ENCODE measurements at places on chromosomes 11 and 22.

- DNase-seq, result no peak
Observed at GRCh38 chr11:15685306-15685705, 570.6 kb downstream of the INSC start.

- DNase-seq, result no peak
Observed at GRCh38 chr22:49632199-49633009, 195.3 kb downstream of the BRD1 start.

GRCh38 chr11:100706179-100706578 is 19.1 kb downstream of the ARHGAP42 start:
- DNase-seq, result no peak

DNA sequence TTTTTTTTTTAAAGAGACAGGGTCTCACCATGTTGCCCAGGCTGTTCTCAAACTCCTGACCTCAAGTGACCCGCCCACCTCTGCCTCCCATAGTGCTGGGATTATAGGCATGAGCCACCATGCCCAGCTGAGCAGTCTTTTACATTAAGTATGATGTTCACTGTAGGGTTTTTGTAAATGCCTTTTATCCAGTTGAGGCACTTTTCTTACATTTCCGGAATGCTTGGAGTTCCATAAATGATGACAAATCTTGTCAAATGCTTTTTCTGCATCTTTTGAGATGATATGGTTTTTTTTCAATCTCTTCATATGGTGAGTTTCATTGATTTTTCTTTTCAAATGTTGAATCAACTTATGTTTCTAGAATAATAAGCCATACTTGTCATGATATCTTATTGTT is 29.4 kb upstream of the CTTN start:
- no peak for DNase-seq

GRCh38 chr22:43796567-43796966 is 15.5 kb downstream of the EFCAB6 start:
- no peak for DNase-seq

- no peak for DNase-seq
Observed at GRCh38 chr22:35154937-35155387, 89.0 kb downstream of the ISX start.

Measured in stimulated activated CD8-positive, alpha-beta memory T cell treated with anti-CD3 and anti-CD28 coated beads, Interleukin-15, amount 100 ng/mL, for 1 hour (primary cell).